Karpas-422 (cell line): ENCODE measurements at places on chromosomes 1 and 21.

- no peaks in the 10 kb centered on the region for H3K36me3 ChIP-seq
- H3K4me1 ChIP-seq, result no peaks in the 10 kb centered on the region
- DNase-seq, result no peak
Measured at GRCh38 chr21:14542638-14543037, 3.5 kb downstream of the SAMSN1 start.

DNA sequence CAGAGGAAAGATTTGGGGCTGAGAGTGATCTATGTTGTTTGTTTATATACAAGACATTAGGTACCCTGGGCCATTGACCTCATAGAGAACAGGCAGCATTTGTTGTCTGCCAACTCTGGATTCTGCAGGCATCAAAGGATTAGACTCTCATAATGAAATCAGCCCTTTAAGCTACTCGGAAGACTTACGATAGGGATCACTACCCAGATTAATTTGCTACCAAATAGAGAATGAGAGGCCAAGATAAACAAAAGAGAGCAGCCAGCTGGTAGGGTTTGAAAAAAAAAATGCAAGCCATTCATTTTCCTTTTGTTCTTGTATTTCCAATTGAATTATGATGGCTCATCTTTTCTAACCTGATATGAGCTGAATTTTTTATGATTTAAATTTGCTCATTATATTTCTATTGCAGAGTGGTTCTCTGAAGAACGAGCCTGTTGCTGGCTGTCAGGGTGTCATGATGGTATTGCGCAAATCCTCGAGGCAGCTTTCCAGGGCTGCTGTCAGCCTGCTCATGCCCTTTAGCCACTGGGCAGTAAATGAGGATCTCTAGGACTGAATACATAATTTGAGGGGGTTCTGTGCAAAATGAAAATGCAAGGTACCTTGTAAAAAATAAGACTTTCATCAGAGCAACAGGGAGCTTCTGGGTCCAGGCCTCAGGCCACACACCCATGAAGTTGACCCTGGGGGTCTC lies 116.4 kb upstream of the KCNJ15 start:
- H3K4me3 ChIP-seq, result no peak overlapping the region
- no peak for DNase-seq
- H3K36me3 ChIP-seq, result no peaks in the 10 kb centered on the region
- no peaks in the 10 kb centered on the region for H3K27me3 ChIP-seq
- H3K27ac ChIP-seq, result no peak overlapping the region
- H3K4me1 ChIP-seq, result no peaks in the 10 kb centered on the region

DNA sequence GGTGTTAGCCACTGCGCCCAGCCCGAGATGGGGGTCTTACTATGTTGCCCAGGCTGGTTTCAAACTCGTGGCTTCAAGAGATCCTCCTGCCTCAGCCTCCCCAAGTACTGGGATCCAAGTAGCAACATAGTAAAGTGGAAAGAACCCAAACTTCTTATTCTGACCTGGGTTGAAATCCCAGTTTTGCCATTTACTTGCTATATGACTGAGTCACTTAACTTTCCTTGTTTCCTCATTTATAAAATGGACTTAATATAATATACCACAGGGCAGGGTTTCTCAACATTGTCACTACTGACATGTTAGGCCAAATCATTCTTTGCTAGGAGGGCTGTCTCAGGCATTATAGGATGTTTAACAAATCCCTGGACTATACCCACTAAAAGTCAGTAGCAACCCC lies 6.7 kb downstream of the PFDN2 start:
- H3K36me3 ChIP-seq, result peaks cover 37% of the 10 kb centered on the region
- no peak overlapping the region for H3K4me3 ChIP-seq
- H3K4me1 ChIP-seq, result peaks cover 42% of the 10 kb centered on the region
- no peak for DNase-seq

- peaks cover 33% of the 10 kb centered on the region for H3K4me1 ChIP-seq
- peaks cover 3% of the 10 kb centered on the region; the same call in 1 of the 2 replicates for H3K27me3 ChIP-seq
Measured at GRCh38 chr1:226938903-226939437, 1.1 kb upstream of the COQ8A start.

- no peak overlapping the region for H3K4me3 ChIP-seq
- no peaks in the 10 kb centered on the region for H3K27me3 ChIP-seq
- DNase-seq, result no peak
- H3K36me3 ChIP-seq, result no peaks in the 10 kb centered on the region
- no peak overlapping the region for H3K27ac ChIP-seq
Measured at GRCh38 chr1:29481031-29481430, 244.7 kb downstream of the PTPRU start.

DNA sequence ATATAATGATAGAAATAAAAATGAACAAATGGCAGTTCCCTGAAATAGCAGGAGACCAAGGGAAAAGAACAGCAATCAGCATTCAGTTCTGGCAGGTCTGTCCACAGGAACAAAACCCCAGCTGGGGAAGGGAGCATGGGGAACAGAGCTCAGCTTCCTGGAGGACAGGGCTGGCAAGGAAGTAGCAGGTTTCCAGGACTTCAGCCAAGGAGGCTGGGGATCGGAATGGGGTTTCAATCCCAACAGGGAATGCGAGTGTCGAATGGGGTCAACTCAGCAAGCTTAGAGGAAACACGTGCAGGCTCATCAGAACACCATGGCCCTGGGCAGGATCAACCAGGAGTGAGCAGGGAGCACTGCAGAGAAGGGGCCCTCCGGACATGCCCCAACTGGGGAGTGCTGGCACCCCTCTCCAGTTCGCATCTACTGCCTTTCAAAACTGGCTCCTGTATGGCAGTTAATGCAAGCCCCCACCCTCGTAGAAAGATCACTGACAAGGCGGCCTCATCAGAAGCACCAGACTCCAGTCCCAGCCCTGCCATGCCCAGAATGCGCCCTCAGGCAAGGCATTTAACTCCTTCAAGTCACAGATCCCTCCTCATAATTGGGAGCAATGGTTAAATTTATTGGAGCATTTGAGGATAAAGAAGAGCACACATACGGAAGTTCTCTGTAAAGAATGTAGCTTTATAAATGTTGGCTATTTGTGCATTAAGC lies 72.4 kb downstream of the SEC16B start:
- H3K27ac ChIP-seq, result no peak overlapping the region
- no peak overlapping the region for H3K4me3 ChIP-seq
- DNase-seq, result no peak
- H3K36me3 ChIP-seq, result no peaks in the 10 kb centered on the region
